SK-N-SH (cell line): ENCODE measurements at places on chromosomes 7 and 10.

DNA sequence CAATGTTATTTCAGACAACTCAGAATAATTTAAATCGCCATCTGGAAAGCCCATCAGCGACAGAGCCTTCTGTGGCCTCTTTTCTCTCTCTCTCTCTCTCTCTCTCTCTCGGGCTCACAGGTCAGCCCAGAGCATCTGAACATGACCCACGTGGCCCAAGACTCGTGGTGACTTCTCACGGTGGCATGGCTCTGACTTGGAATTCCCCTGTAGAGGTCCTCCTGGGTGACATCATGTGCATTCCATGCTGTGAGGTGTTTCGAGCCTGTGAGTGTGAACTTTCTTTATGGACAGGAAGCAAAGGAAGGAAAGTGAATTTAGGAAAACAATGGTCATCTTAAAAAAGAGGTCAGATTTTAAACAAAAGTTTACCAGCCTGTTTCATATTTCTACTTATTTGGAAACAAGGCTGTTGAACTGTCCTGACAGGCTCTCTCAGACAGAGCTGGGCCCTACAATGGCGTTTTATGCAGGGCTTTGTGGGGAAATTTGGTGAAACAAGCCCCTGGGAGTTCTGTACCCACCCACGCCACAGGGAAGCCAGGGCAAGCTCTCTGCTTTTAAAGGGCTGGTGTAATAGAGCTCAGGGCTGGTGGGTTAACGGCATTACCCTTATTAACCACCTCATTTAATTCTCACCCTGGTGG, 359.7 kb upstream of the ZNF32 start:
- no peaks in the 10 kb centered on the region for H3K36me3 ChIP-seq
- no peaks in the 10 kb centered on the region for H3K27me3 ChIP-seq
- no peak overlapping the region for H3K4me3 ChIP-seq
- no peak overlapping the region for H3K27ac ChIP-seq

- H3K36me3 ChIP-seq, result peaks cover 18% of the 10 kb centered on the region
- H3K27me3 ChIP-seq, result no peaks in the 10 kb centered on the region
- H3K4me3 ChIP-seq, result no peak overlapping the region; the same call in 1 of the 2 replicates
- no peaks in the 10 kb centered on the region; the same call in 1 of the 2 replicates for H3K4me1 ChIP-seq
- DNase-seq, result peak; percentile 97
- H3K27ac ChIP-seq, result no peak overlapping the region; the same call in 1 of the 2 replicates
These were observed 14.7 kb upstream of the MICALL2 start for GRCh38 chr7:1473864-1474512.

DNA sequence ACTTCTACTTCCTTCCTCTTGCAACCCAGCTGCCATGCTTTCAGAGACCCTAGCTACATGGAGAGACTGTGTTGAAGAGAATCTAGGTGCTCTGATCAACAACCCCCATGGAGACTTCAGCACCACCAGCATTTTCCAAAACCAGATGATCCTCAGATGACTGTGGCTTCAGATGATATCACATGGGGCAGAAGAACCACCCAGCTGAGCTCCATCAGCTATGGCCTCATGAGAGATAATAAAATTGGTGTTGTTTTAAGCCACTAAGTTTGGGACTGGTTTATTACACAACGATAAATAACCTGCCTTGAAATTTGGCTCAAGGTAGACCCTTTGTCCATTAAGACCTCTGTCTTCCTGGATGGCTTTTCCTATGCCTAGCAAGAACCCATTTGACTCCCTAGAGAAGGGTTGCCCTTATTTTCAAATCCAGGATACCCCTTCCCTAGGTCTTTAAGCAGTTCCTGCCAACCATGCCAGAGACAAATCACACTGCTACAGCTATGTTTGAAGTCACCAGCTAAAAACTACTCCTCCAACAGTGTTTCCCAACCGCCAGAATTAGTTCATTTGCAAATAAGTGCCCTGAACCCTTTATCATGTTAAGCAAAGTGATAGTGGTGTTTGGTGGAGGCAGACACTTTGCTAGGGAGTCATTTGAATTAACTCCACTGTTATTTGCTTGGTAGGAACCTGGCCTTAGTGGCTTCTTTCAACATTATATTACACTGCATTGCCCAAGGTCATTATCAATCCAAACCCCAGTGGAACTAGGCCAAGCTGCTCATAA, 136.9 kb upstream of the PALS2 start:
- H3K4me3 ChIP-seq, result no peak overlapping the region
- no peak for DNase-seq
- no peaks in the 10 kb centered on the region for H3K4me1 ChIP-seq
- H3K36me3 ChIP-seq, result no peaks in the 10 kb centered on the region
- peaks cover 5% of the 10 kb centered on the region; the same call in 1 of the 2 replicates for H3K27me3 ChIP-seq

- H3K4me3 ChIP-seq, result no peak overlapping the region
- peaks cover 39% of the 10 kb centered on the region; the same call in 1 of the 2 replicates for H3K4me1 ChIP-seq
- no peaks in the 10 kb centered on the region for H3K27me3 ChIP-seq
- no peaks in the 10 kb centered on the region for H3K36me3 ChIP-seq
- H3K27ac ChIP-seq, result no peak overlapping the region; the same call in 1 of the 2 replicates
These were observed 146.6 kb downstream of the SH3PXD2A start for GRCh38 chr10:103708627-103709288.

GRCh38 chr7:1668396-1669063, 1.5 kb upstream of the ELFN1 start:
- no peak overlapping the region for H3K4me3 ChIP-seq
- H3K27ac ChIP-seq, result peak overlapping the region; percentile 29; the same call in 1 of the 2 replicates
- peak; percentile 58 for DNase-seq
- H3K36me3 ChIP-seq, result no peaks in the 10 kb centered on the region

- no peak overlapping the region for H3K27ac ChIP-seq
- H3K4me3 ChIP-seq, result no peak overlapping the region
- H3K4me1 ChIP-seq, result peaks cover 8% of the 10 kb centered on the region
- no peaks in the 10 kb centered on the region for H3K27me3 ChIP-seq
These were observed 964.4 kb downstream of the PCDH15 start for GRCh38 chr10:53836638-53837037.
